ENCODE measurements at places on chromosomes 7 and 10.

DNA sequence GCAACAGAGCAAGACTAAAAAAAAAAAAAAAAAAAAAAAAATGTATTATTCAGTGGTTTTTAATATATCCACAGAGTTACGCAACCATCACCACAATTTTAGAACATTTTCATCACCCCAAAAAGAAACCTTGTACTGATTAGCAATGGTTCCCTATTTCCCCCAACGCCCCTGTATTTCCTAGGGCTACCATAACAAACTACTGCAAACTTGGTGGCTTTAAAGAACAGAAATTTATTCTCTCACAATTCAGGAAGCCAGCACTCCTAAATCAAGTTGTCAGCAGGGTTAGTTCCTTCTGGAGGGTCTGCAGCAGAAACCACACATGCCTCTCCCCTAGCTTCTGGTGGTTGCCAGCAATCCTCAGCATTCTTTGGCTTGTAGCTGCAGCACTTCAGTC is 5.9 kb upstream of the NUP42 start:
- no peak for DNase-seq

DNA sequence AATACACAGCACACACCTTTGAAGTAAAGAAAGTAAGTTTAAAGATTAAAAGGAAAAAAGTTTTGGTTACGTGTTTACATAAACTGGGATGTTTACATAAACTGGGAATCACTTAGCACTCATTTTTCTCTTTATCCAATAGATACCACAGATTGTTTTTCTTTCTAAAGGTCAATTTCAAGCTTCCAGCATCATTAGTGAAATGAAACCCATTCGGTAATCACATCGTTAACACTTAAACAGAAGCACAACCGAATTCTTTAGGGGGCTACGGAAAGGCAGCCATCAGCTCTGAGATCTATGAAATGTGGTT is 1.1 kb downstream of the ODAD2 start:
- no peak for DNase-seq

DNA sequence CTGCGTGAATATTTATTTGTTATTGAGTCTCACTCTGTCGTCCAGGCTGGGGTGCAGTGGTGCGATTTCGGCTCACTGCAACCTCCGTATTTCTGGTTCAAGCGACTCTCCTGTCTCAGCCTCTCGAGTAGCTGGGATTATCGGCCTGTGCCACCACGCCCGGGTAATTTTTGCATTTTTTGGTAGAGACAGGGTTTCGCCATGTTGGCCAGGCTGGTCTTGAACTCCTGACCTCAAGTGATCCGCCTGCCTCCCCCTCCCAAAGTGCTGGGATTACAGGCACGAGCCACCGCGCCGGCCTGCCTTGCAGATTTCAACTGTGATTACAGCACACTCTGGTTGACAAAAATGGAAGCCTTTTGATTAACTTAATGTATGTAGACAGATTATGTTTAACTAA is 730.0 kb upstream of the VSTM2A start:
- no peak for DNase-seq

- no peak for DNase-seq
Observed at GRCh38 chr10:30751678-30752331, 122.3 kb upstream of the LYZL2 start.

- DNase-seq, result no peak
Observed at GRCh38 chr7:96269246-96269994, 52.5 kb downstream of the SLC25A13 start.

DNA sequence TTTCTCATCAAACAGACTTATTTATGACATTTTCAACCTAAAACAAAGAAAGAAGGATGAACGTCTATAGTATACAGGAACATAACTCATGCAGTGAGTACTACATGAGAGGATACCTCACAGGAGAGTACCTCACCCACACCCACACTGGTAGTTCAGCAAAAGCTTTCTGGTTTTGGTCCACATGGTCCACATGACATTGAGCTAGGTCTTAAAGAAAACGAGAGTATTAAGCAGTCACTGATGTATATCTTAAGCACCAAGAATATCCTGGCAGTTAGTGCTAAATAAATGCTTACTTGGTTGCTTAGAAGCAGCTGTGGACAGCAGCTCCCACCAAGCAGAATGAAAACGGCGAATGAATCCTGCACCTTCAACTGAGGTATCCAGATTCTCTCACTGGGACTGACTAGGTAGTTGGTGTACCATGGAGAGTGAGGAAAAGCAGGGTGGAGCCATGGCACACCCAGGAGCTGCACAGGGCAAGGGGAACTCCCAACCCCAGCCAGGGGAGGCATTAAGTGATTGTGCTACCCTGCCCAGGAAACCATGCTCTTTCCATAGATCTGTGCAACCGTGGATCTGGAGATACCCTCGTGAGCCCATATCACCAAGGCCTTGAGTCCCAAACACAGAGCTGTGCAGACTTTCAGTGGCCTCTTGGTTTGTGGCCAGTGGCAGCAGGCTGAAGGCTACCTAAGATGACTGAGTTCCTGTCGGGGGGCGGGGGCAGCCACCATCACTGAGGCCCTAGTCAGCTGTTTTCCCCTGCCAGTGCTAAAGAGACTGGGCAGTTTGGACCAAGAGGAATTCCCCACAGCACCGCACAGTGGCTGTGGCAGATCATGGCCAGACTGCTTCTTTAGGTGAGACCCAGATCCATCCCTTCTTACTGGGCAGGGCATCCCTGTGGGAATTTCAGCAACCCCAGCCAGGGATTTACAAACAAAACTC is 143.4 kb downstream of the SGMS1 start:
- no peak for DNase-seq

DNA sequence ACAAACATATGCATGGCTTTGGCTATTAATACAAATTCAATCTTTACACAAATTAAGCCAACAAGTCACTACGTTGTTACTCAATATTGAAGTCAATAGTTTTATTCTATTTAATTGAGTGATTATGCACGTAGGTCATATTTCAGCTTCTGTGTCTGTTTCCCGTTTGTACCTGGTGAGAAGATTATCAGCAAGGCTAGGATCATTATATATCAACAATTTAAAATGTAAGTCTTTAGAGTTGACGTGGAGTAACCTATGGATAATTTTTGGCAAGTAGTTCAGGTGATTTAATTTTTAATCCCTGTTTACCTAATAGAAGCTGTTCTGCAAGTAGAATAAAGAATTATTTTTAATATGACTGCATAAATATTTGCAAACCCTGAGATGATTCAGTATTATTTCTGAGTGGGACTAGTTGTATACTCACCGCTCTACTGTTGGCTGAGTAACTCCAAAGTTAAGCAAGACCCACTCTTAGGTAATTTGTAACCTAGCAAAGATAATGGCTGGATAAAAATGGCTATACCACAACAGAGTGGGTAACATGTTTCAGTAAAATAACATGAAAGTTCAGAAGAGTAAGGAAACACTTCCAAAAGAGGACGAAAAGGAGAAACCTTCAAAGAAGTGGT is 161.0 kb downstream of the HGF start:
- no peak for DNase-seq

- no peak for DNase-seq
Observed at GRCh38 chr7:49766966-49767365, 6.5 kb upstream of the VWC2 start.

DNA sequence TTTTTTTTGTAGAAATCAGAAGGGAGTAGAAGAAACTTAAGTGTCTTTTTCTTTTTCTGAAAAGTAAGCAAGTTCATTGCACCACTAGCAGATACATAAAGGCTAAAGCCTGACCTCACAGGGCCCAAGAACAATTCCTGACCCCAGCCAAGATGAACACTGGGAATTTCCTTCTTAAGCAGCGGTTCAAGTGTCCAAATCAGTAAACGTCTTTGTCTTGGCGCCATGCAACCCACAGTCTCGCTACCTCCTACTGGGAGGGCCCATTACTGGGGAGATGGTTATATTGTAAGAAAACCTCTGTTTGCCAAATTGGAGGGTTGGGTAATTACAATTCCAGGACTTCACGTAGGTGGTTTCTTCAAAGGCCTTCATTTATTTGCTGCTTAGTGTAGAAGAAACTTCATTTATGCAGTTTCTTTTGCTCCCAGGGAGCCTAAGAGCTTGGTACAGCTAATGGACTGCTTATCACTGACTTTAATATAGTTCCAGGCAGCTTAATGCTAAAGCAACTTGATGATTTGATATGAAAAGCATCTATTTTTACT is 58.3 kb upstream of the ADRB1 start:
- DNase-seq, result no peak

GRCh38 chr10:29496341-29497162 is 138.2 kb downstream of the SVIL start:
- peak; percentile 34 for DNase-seq

GRCh38 chr10:46548498-46549090 is 7.9 kb downstream of the GPRIN2 start:
- no peak for DNase-seq

DNA sequence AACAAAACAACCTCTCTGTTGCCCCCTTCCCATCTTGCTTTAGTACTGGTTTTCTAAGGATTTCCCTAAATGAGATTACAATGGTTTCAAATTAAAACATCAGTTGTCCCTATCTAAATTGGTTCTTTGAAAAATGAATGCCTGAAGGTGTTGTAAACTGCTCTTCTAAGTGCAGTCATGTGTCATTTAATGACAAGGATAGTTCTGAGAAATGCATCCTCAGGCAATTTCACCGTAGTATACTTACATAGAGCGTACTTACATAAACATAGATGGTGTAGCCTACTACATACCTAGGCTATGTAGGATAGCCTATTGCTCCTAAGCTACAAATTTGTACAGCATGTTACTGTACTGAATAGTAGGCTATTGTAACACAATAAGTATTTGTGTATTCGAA is 278.1 kb downstream of the MAGI2 start:
- no peak for DNase-seq

GRCh38 chr7:76998285-76998589 is 33.9 kb downstream of the SPDYE17 start:
- DNase-seq, result no peak

DNA sequence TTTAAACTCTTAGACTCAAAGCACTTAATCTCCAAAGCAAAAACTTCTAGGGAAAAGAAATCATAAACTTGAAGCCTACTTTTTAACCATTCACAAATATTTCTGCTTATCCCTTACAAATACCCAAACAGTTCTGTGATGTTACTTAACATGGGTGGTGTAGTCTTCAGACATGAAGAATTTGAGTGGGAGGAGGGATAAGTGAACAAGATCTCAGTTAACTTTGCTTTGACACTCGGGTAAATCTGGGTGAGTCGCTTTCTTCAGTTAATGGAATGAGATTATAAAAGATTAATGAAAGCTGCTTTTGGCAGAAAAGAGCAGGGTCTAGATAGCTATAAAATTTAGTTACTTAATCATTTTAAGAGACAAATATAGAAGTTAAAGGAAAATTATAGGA is 47.5 kb downstream of the RNF133 start:
- no peak for DNase-seq

GRCh38 chr10:129057856-129058663 is 409.0 kb upstream of the MGMT start:
- DNase-seq, result peak; percentile 7

DNA sequence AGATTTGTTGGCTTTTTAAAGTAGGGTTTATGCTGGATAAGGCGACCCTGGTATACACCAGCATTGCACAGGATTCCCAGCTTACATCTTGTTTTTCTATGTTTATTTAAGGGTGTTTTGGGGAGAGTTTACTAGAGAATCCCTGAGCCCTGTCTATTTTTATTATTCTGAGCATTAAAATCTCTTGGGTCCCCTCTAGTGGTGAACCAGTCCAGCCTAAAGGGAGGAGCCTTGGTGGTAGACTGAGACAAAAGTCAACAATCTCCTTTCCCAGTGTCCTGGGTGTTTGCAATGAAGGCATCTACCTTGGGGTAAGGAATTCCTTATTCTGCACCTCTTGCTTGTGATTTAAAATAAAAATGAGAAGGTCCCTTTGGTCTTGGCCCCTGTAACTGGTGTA is 38.2 kb downstream of the ANTXRL start:
- DNase-seq, result no peak

GRCh38 chr10:57579926-57580325 is 687.8 kb downstream of the IPMK start:
- no peak for DNase-seq

DNA sequence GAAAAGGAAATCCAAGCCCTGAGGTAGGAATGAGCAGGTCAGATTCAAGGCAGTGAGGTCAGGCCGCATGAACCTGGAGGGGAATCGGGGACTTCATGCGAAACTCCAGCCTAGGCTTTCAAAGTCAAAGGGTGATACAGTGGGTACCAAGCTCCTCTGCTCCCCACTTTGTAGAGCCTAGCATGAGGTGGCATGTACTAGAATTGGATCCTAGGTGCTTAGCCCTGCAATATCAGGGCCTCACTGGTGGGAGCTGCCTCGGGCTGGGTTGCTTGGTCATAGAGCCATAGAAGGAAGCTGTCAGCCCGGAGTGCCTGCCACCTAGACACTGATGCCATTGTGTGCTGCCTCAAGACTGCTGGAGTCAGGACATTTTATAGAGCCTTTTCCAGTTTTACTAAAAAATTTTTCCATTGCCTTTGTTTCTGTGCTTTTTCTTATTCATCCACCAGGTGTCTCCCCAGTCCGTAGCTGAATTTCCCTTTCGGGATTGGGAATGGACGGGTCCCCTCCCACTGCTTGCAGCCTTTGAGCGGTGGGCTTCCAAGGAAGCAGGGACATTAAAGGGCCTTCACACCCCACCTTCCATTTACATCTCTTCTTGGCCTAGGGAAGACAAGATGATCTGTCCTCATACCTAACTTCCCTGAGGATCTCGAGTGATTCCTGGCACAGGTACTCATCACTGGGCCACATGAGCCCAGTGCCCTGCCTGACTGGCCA is 5.5 kb upstream of the LZTS2 start:
- DNase-seq, result no peak

- DNase-seq, result no peak
Observed at GRCh38 chr10:28991333-28992270, 297.3 kb upstream of the LYZL1 start.

GRCh38 chr7:91443862-91444261 is 179.6 kb downstream of the FZD1 start:
- no peak for DNase-seq

DNA sequence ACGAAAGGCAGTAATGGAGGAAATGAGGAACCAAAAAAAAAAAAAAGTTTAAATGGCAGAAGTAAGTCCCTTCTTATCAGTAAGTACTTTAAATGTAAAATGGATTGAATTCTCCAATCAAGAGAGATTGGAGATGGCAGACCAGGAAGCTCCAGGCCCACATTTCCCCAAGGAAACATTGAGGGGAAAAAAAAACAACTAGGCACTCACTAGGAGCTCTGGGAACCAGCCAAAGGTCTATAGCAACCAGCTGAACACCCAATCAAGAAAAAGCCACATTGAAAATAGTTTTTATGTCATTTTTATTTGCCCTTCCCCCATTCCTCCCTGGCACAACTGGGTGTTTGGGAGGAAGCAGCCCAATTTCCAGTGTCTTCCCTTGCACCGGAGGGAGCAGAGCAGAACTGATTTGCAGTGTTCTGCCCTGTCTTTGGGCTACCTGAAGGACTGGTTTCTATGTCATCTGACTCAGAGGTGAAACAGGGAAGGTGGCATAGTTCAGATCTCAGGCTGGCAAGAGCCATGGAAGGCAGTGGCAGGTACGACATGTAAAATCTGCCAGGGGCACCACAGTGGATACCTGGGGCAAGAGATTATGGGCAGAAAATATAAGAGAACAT is 121.9 kb downstream of the SMURF1 start:
- no peak for DNase-seq

- DNase-seq, result no peak
Observed at GRCh38 chr10:61470740-61471139, 17.6 kb upstream of the TMEM26 start.
